Activated CD4-positive, alpha-beta T cell treated with anti-CD3 and anti-CD28 coated beads, Interleukin-2, amount 50 U/mL, for 16 hours (primary cell): ENCODE measurements at places on chromosomes 3 and 15.

DNA sequence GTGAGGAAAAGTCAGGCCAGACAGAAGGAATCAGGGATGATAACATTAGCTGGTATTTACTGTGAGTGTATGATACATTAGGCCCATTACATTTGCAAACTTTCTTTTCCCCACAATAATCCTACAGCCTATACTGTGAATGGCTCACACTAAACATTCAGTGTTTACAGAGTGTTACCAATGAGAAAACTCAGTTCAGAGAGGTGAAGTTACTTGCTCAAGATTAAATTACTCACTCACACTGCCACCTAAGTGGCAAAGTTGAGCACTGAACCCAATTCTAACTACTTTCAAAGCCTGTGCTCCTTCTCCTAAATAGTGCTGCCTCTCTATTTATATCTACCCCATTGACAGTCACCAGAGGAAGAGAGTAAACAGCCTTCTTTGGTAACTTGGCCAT lies 8.5 kb downstream of the XPC start:
- no peak for DNase-seq

DNA sequence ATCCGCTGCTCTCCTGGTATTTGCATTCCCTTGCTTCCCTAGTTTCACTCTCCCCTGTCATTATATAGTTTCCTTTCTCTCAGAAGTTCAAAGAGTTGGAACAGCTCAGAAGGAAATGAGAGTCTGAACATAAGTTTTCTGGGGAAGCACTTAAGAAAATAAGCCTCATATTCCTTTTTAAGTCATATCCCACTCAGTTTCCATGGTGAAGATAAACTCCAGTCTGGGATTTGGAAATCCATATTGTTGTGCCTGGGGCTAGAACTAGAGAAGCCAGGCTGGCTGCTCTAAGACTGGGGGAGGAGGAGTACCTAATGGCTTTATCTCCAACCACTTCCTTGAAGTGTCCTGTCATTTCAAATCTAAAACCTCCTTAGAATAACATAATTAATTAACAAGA lies 134.2 kb upstream of the ALCAM start:
- DNase-seq: no peak

- no peak for DNase-seq
Measured at GRCh38 chr15:89325039-89325803, 9.4 kb downstream of the POLG start.

DNA sequence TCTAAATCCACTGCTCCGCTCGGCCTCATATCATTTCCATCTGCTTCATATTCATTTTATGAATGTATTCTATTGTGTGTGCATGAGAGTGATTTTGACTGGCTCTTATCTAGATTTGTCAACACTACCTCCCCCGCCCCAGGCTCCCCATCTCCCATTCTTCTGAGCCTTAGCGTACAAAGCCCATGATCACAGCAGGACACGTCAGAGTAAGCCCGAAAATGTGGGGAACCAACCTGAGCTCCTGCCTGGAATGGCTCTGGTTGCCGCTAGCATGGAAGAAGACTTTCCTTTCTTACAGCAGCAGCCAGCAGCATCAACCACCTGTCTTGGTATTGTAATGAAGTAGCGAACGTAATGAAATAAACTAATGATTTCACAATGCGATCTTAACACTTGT lies 61.4 kb downstream of the GABRB3 start:
- DNase-seq: no peak

GRCh38 chr3:48151058-48151806 lies 37.0 kb downstream of the CDC25A start:
- peak; percentile 69 for DNase-seq

- DNase-seq: no peak
Measured at GRCh38 chr3:37833302-37834186, 28.1 kb upstream of the CTDSPL start.

- peak; percentile 68 for DNase-seq
Measured at GRCh38 chr3:38031022-38031994, 1.9 kb upstream of the PLCD1 start.
